ENCODE measurements at places on chromosomes 3 and 15. TPM values are rescaled to one million over a fixed set of nuclear protein-coding genes. Genes with fewer than 3 reads are reported as not detected.

LINGO1 gene
- total RNA-seq: not detected

MYH15 gene
- total RNA-seq: 4.1 TPM

IL5RA gene
- total RNA-seq: not detected

PPP2R3A gene
- total RNA-seq: 63.3 TPM

ZNF385D gene
- not detected for total RNA-seq

DLL4 gene
- total RNA-seq: not detected

IGSF10 gene
- not detected for total RNA-seq

SIDT1 gene
- total RNA-seq: not detected

SEMA6D gene
- 37.7 TPM for total RNA-seq

NR2E3 gene
- total RNA-seq: 1.6 TPM

DUOX1 gene
- 11.0 TPM for total RNA-seq

GRIP2 gene
- under 0.01 TPM for total RNA-seq

TMA7 gene
- 123 TPM for total RNA-seq

HGD gene
- total RNA-seq: 0.65 TPM

Data from placental epithelial cell (primary cell).